ENCODE measurements at places on chromosomes 7 and 10.
A peak's percentile ranks its signal among the peaks of the same experiment; 100 is the strongest.

- no peak for DNase-seq
Measured at GRCh38 chr7:97390915-97391593, 273.6 kb downstream of the SDHAF3 start.

GRCh38 chr7:2688409-2689342, 674 bp downstream of the AMZ1 start:
- DNase-seq: no peak

- no peak for DNase-seq
Measured at GRCh38 chr7:96527133-96527827, 182.4 kb downstream of the SEM1 start.

DNA sequence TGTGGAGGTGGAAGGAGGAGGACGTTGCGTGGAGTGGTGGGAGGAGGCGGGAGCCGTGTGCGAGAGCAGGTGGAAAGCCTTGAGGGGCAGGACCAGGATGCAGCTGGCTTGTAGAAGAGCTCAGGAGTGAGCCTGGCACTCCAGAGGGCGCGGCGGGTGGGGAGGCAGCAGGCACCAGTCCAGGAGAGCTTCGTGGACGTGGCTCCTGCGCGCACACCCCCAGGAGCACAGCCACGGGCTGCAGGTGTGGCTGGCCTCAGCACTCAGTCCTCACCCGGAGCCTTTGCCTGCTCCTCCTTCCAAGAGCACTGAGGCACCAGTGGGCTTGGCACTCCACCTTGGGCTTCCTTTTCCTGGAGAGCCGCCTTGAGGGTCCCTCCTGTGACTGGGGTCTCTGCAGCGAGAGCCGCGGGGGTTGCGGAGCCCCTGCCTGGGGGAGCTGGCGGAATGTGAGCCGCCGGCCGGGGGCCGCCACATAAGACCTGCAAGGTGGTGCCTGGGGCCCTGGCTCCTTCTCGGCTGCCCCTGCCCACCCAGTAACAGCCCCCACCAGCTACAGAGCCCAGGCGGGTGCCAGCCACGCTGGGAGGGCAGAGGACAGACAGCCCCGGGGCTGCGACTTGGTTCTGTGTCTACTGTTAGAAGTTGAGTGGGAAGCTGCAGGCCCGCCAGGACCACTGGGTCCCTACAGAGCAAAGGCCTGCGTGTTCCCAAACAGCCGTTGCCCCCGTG, 11.1 kb downstream of the MAFK start:
- no peak for DNase-seq

DNA sequence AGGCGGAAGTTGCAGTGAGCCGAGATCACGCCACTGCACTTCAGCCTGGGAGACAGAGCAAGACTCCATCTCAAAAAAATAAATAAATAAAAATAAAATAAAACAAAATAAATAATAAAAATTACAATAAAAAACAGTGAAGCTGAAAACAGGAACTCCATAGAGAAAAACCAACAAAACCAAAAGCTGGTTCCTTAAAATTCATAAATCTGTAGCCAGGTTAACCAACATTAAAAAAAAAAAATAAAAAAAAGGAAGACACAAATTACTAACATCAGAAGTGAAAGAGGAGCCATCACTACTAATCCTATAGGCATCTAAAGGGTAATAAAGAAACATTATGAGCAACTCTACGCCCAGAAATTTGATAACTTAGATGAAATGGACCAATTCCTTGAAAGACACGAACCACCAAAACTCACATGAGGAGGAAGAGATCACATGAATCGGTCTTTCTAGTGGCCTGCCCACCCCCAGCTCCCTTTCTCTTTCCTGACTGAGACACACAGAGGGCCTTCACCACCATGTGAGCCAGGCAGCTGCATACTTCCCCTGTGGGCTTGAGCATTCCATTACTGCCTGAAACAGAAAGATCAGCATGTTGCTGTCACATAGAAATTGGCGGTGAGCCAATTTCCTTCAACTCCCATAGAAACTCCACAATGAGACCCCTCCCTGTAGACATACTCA, 208.7 kb downstream of the MAD1L1 start:
- no peak for DNase-seq

DNA sequence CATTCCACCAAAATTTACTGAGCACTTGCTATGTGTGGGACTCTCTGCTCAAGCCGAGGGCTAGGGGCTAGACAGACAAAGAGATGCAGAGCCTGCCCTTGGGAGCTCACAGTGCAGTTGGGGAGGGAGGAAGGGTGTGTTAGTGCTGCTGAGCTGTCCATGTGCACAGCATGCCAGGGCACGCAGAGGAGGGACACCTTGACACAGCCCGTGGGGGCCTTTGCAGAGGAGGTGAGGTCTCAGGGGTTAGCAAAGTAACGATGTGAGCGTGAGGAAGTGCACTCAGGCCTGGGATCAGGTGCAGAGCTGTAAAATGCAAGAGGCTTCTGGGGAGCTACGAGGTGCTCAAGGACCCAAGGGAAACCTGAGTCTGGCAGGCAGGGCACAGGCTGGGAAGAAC, 16.3 kb downstream of the PRKCQ start:
- DNase-seq: no peak

- no peak for DNase-seq
Measured at GRCh38 chr7:976901-977325, 1.6 kb upstream of the COX19 start.

DNA sequence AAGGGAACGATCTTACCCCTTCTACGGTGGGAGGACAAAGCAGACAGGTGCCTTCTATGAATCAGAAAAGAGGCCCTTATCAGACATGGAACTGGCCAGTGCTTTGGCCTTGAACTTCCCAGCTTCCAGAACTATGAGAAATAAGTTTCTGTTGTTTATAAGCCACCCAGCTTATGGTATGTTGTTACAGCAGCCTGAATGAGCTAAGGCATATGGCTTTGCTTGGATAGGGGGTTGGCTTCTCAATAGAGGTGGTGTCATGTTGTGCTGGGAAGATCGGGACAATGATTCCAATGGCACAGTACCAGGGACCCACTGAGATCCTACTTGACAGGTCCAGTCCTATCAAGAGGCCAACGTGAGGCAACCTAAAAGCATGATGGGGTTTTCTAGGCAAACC, 183.4 kb upstream of the BMPER start:
- DNase-seq: no peak

DNA sequence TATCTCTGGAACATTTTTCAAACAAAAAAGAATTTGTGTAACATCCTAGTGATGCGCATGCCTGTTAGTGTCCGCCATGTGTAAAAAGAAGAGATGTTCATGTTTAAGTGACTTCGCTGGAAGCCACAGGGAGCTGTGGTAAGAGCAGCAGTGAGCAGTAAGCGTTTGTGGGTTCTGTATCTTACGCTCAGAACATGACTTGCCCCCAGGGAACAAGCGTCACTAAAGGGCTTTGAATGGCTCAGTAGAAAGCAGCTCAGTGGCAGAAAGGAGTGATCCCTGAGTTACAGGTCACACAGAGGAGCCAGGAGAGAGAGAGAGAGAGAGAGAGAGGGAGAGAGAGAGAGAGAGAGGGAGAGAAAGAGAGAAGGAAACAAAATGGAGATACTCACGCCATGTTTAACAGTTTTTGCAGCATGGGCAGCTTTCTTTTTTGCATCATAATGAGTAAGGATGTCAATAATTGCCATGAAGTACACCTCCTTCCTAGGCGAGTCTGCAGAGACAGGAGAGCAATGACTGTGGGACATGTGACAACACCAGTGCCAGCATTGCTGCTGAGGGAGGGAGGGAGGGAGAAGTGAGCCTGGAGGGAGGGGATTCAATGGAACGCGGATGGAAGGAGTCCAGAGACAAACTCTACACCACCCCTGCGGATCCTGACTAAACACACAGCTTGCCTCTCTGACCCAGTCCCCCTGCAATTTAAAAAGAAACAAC, 174.6 kb downstream of the PIP4K2A start:
- no peak for DNase-seq

GRCh38 chr7:12670000-12670729, 17.3 kb upstream of the ARL4A start:
- DNase-seq: no peak

GRCh38 chr10:70840836-70841235, 25.1 kb downstream of the SGPL1 start:
- no peak for DNase-seq

DNA sequence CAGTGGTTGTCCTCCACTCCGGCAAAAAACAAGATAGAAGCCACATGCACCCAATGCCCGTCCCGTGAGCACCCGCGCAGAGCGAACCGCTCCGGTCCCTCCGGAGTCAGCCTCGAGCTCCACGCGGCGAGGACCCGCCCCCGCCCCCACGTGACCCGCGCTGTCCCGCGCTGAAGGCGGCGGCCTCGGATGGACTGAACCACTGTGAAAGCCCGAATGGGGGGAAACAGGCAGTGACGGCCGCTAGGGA, 766 bp upstream of the EIF3B start:
- DNase-seq: peak; percentile 88

DNA sequence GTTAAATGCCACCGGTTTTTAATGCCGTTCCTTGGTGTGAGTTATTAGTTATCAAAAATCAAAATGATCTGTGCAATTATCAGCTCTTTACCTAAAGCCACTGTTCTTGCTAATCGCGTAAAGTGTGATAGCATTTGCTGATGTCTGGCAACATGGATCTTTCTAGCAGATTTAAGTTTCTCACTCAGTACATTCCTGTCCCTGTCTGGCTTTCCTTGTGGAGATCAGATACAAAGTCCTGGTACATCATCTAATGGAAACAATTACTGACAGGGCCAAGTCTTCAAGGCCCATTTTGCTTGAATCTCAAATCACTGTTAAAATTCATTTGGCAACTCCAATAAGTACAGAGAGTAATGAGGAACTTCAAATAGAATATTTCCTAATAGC, 755.7 kb downstream of the AUTS2 start:
- no peak for DNase-seq

DNA sequence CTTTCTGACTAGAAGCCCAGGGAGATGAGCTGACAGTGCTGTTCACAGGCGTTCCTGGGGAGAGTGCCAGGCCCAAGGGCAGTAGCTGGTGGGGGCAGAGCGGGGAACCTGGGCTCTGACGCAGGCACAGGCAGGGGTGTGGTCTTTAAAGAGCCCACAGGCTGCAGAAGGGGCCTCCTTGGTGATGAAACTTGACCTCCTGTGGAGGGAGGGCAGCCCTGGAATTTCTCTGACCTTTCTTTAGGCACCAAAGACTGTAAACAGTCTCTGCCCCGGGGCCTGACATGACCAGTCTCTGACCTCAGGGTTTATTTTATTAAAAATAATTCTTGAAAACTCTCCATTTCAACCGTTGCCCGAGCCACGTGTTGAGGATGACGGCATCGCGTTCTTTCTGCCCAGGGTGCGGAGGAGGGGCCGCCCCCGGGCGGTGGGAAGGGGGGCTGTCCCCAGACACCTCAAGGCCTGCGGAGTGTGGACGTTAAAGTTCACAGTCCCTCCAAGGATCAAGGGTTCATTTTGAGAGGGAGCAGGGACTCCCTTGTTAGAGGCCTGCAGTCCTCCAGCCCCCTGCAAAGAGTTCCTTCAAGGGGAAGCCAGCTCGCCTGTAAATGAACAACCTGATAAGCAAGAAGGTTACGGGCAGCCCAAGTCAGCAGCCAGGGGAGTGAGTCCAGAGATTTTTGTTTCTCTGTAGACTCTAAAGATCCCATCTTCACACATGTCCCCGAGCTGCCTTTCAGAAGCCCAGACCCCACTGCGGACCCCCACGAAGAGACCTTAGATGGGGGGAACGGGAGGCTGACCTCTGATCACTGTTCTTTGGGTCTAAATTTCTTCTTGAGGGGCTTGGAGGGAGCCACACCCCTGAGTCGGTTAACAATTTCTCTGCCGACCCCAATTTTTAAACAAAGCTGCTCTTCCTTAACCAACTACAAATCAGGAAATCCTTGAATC, 128.9 kb downstream of the VIPR2 start:
- no peak for DNase-seq

GRCh38 chr7:151810441-151811232, 66.3 kb downstream of the PRKAG2 start:
- DNase-seq: no peak

DNA sequence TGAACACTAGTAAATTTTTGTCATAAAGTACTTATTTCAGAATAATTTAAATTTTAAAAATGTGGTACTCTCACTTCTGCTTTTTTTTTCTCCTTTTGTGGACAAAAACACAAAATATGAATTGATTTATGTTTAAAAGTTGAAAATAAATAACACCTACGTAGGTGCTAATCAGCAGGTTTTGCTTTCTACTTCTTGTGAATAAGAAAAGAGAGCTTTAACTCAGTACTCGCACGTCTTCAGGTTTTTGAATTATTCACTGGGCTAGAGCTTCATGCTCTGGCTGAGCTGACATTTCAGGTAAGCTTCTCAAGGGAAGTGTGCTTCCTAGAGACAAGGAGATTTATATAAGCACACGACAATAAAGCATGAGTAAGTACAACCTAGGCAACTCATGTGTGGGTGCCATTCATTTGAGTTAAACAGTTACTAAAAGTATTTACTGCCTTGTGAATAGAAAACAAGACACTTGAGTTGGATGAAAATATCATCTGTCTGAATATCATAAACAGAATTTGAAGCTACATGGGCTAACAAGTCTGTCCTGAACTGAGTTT, 190.0 kb upstream of the POT1 start:
- no peak for DNase-seq

DNA sequence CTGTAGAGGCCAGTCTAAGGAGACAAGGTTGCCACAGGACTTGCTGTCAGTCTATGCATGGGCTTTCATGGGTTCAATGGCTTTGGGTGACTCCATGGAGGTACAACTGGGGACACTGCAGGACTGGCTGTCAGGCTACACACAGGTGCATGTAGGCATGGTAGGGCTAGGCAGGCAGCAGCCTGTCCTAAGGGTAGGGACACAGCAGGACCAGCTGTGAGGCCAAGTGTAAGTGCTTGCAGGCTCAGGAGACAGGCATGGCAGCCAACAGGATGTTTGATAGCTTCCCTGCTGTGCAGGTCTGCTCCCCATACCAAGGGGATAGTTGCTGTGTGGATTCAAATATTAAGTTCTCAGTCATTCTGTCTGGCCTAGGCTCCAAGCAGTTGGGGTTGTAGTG, 181.0 kb upstream of the NPY start:
- no peak for DNase-seq

- no peak for DNase-seq
Measured at GRCh38 chr7:80908360-80908797, 10.5 kb downstream of the SEMA3C start.

DNA sequence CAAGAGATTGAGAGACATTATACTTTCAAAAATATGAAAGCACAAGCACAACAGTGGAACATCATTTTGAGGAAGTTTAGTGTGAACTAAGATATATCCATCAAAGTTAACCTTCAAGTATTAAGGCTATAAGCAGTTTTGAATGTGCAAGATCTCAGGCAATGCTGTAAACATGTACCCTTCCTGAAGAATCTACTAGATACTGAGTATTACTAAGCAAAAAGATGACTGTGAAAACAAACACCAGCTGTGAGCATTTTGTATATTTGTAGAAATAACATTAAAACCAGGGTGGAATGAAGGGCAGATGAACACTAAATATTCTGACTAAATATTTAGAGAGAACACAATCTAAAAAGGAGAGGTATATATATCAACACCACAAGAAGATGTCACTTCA, 41.3 kb upstream of the ADRA2A start:
- DNase-seq: no peak

DNA sequence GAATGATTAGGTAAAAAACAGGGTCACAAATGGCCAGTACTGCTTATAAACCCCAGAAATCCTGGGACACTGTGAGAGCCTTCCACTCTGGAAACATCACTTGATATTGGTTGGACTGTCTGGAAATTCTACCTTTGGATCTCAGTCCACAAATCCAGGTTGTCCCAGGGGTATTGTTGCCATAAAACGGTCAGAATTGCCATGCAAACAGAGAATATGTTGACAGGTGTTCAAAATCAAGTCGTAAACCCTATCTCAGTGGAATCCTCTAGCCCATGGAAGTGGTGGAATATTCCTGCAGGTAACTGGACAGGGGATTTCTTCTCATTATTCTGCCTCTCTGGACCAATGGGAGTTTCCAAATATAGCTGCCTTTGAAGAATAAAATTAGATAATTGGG, 31.2 kb upstream of the KCTD7 start:
- DNase-seq: no peak

Measured in activated CD4-positive, alpha-beta T cell treated with anti-CD3 and anti-CD28 coated beads, Interleukin-2, amount 50 U/mL, for 1 hour (primary cell).